ENCODE measurements at places on chromosomes 11 and 22.
A peak's percentile ranks its signal among the peaks of the same experiment; 100 is the strongest.

GRCh38 chr22:48482771-48483170 is 1344.9 kb downstream of the BRD1 start:
- DNase-seq = no peak

DNA sequence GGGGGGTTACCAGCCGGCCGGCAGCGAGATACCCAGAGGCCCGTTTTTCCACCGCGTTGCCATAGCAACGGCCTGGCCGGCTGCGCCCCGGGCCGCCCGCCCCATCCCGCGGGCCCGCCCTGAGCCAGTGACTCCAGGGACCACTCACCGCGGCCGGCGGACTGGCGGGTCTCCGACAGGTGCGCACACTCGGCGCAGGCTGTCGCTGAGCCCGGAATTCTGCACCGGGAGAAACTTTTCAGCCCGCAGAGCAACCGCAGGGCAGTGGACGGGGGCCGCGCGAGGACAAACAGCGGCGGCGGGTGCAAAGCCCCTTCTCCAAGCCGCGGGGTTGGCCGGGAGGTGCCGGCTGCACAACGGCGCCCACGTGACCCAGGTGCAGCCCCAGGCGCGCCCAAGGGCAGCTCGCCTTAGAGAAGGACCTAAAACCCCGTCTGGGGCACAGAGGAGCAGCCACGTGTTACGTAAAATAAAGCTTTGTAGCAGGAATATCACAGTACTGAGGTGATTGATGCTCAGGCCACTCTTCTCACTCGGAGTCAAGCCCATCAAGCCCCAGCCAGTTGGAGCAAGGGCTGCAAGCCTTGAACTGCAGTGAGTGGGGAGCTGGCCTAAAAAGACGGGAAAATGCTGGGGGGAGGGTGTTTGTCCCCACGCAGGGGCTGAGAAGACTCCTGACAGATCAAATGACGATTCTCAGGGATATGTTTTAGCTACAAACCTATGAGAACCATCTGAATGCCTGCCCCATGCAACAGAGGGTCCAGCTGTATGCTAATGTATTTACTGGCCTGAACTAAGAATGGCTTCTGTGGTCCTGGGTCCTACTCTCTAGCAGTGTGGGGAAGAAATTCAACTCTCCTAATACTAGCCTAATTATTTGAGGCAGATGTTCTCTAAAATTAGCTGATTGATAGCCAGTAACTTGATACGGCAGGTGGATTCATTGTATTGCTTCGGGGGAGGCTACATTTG is at the start of gene STK33:
TSS of gene STK33 (minus strand) at position 294 of the 975 bp plus-strand sequence. CDS start 119,323 bp downstream, outside the sequence.
- DNase-seq = peak; percentile 55

GRCh38 chr22:37482244-37482643 is 3.9 kb downstream of the MFNG start:
- no peak for DNase-seq

DNA sequence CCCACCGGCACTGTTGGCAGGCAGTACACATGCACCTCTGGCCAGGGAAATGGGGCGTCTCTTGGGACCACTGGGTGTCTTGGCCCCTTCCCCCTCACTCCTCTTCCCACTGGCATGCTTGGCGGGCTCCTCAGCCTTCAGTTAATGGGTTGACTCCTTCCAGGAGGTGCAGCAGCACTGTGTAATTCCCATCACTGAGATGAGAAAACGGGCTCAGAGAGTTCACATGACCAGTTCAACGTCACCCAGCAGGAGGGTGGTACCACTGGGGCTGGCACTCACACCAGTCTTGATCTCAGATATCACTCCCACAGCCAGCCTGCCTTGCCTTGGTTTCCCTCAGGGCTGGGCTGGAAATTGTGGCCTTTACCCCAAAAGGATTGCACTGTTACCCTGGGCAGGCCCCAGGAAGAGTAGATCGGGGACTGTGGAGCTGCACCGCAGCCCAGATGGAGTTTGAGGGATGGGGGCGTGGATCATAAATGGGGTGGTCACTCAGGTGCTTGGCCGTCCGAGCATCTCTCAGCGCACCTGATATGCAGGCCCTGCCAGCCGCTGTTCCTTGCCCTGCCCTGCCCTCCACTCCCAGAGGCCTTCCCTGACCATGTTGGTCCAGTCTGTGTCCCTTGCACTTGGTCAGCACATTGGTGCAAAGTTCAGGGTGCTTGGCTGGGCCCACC is 16.9 kb downstream of the CAPN5 start:
- DNase-seq = peak; percentile 7

DNA sequence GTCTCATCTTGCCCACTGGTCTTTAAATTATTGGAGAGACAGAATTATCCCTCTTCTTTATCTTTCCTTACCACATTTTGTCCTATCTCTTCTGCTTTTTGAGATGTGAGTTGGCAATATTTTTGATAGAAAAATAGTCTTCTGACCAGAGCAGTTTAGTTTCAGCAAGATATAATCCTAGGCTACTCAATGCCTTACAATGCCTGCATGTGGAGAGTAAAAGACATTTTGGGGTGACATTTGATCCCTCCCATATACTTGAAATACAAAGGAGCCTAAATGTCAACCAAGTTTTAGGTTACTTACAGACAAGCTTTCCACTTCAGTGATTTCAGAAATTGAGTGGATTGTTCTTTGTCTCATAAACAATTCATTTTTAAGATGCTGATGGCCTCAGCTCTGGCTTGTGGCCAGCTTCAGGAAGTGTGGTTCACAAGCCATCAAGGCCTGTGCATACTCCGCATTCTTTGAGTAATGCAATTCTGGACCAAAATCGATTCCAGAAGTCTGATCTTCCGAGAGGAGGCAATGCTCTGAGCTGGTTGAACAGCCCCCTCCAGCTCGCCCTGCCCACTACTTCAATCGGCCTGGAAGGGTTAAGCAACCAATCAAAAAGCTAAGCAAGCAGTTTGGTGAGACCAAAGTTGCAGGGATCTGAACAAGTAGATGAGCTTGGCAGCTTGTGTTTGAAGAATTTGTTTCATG is 274.4 kb downstream of the BLID start:
- no peak for DNase-seq

DNA sequence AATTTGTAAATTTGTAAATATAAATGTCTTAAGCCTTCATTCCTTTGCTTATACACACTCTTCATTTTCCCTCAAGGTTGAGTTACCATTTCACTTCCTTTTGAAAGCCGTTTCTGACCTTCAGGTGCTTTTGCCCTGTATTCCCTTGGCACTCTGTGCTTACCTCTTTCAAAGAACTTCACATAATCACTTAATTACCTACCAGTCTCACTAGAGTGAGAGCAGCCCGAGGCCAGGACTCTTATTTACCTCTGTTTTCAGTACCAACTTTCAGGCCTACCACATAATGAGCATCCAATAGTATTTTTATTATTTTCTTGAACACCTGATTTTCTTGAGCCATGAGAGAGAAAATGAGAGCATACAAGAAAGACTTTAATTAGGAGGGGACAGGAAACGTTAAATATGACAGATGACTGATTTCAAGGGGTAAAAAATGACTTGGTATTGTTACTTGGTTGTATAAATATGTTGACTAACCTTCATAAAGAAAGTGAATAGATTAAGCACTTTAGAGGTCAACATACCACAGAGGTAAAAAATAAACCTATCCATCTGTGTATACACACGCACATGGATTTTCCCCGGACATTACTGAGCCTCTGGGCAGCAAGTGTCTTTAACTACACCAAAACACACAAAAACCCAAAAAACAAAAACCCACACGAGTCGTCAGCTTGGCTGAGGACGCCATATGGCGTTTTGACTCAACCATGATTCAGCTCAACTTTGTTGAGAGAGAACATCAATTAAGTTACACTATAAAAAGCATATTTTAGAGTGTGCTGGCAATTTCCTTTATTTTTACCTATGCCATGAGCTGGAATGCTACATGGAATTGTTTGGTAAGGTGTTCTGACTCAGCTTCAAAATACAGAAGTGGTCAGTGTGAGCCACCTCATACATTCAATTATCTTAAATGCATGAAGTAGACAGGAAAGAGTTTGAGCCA is 7.6 kb downstream of the ATXN10 start:
- no peak for DNase-seq

DNA sequence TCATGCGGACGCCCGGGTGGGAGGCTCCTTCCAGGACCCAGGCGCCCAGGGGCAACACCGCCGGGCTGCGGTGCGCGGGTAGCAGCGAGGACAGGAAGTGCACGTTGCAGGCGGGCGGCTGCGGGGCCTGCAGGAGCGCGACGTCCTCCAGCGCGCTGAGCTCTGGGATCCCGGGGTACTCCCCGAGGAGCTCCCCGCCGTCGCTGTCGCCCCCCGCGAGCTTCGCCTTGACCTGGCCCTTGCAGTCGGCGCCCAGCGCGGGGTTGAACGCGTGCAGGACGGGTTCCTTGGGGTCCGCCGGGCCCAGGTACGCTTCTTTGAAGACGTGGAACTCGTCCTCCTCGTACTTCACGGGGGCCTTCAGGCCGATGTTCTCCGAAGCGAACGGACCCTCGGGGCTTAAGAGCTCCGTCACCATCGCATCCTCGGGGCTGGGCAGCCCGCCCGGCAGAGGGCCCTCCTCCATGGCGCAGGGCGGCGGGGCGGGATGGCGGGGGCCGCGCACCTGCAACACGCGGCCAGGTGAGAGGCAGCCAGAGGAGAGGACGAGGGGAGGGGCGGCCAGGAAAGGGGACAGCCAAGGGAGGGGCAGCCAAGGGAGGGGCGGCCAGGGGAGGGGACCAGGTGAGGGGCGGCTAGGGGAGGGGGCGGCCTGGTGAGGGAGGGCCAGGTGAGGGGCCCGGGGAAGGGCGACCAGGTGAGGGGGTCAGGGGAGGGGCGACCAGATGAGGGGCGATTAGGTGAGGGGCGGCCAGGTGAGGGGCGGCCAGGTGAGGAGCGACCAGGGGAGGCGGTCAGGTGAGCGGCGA is 921 bp downstream of the TESMIN start:
- peak; percentile 31 for DNase-seq

DNA sequence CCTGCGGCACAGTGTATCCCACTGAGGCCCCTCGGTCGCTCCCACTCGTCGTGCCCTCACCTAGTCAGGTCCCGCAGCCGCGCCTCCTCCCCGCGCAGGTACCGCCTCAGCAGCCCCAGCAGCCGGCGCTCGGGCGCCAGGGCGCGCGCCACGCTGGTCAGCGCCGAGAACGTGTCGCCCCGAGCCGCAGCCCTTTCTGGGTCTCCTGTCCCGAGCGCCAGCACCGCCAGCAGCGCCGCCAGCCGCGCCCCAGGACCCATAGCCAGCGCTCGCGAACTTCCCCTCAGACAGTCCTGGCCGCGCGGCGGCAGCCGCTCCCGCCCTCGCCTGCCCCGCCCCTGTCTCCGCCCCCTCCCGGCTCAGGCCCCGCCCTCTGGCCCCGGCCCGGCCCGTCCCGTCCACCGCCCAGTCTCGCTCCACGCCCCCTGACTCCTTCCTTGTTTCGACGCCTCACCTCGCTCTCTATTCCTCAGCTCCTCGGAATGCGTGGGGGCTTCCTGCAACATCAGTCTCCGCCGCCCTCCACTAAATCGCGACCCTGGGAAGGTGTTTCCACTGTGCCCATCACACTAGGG is at the start of gene P4HA3:
TSS of gene P4HA3 (minus strand) at position 289 of the 575 bp plus-strand sequence. CDS start at position 260, 29 bp downstream.
- DNase-seq = peak; percentile 68

DNA sequence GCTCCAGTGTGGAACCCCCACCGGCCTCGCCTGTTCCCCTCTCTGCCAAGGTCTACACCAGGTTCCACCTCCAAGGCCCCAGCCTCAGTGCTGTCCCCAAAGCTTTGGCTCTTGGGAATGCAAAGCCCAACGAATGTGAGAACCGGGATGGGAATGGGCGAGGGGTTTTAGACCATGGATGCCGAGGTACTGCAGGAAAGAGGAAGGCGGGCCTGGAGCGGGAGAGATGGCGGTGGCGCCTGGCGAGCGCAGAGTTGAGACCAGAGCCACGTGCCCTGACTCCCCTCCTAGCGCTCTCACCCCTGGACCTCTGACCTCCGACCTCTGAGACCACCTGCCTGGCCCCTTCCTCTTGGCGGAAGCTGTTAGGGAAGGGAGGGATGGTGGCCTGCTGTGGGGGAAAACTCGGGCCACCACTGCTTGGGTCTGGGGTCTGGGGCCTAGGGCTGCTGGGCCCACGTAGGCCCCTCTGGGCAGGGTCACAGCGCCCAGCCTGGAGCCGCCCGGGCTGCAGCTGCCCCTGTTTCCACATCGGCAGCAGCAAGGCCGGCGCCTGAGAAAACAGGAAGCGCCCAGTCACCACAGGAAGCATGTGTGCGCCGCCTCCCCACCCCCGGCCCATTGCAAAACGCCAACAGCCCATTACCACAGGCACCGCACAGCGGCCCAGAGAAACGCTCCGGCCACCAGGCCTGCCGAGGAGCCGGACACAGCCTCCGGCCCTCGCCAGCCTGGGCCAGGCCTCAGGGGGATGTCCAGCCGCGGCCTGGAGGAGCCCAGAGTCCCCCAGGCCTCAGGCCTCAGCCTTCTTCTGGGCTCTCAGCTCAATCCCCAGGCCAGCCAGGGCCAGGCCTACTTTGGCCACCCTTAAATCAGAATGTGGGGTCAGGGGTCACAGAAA is 13.8 kb upstream of the SLC39A13 start:
- DNase-seq = peak; percentile 72

- peak; percentile 72 for DNase-seq
Measured at GRCh38 chr11:119065369-119065768, 2.2 kb upstream of the VPS11 start.

- no peak for DNase-seq
Measured at GRCh38 chr11:122081073-122081472, 34.9 kb downstream of the BLID start.

GRCh38 chr11:46249103-46249937 is 28.1 kb upstream of the CREB3L1 start:
- DNase-seq = no peak

DNA sequence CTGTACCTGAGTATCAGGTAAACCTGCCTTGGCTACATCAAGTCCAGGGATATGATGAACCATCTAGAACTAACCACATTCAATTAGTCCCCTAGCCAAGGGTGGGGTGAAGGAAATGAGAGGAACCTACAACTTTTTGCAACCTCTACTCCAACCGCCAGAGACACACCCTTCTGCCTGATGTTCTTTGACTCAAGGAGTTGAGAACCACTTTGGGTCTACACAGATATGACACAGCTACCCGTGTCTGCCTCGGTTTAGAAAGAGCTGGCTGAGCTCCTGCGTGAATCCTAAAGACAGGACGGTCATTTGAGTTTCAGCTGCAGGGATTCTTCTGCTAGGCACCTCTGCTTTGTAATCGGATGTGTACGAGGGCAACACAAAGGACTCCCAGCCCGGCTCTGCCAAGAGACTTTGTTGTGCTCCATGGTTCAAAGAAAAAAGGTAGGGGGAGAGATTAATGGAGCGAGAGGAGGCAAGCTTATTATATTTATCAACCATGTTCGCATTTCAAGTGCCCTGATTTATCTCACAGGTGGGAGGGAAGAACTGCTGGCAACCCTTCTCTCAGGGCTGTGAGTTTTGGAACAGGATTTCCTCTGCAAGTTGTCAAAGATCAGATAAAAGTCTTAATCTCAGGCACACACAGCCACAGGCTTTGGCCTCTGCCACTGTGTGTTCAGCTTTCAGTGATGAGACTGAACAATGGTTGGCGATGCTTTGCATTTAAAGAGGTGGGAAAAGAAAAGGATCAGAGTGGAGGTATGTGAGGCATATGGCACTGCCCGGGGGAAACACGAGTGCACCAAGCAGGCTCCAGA is 35.1 kb downstream of the FLI1 start:
- peak; percentile 64 for DNase-seq
